ENCODE measurements at places on chromosomes 1 and 21. TPM values are rescaled to one million over a fixed set of nuclear protein-coding genes. Genes with fewer than 3 reads are reported as not detected.

PTAFR gene
- total RNA-seq: 1.5 TPM

SEC22B gene
- total RNA-seq: 23.5 TPM

SEC16B gene
- 1.3 TPM for total RNA-seq

PRELP gene
- 15.2 TPM for total RNA-seq

BLACAT1 gene
- not detected for total RNA-seq

Data from gastrocnemius medialis (tissue), 4 donors.